ENCODE measurements at places on chromosomes 7 and 10.

DNA sequence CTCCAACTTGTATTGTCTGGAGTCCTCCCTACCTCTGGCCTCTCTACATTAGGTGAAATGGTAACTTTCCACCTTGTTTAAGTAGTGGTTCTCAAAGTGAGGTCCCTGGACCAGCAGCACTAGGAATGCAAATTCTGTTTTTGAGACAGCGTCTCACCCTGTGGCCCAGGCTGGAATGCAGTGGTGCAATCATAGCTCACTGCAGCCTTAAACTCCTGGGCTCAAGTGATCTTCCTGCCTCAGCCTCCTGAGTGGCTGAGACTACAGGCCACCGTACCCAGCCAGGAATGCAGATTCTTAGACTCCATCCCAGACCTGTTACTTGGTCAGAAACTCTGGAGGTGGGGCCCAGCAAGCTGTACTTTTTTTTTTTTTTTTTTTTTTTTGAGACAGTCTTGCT, 6.8 kb upstream of the TBL2 start:
- H3K4me1 ChIP-seq: no peaks in the 10 kb centered on the region
- no peak for DNase-seq
- H3K27ac ChIP-seq: no peak overlapping the region
- no peaks in the 10 kb centered on the region for H3K27me3 ChIP-seq

DNA sequence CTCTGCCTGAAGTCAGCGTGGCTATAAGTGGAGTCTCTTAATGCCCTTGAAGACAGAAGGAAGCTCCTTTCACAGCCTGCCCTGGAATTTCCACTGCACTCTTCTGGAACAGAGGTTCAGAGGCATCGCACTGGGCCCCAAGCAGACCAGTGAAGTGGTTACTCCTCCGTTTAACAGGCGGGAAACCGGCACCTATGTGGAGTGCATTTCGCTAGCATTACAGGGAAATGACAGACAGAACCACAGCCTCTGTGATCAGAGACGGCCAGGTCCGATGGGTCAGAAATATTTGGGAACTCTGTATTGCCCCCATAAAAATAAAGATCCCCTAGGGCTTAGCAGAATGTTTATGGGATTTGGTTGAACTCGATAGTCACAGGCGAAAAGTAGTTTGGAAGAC, 406.9 kb upstream of the PRKCQ start:
- no peak for DNase-seq
- H3K4me1 ChIP-seq: no peaks in the 10 kb centered on the region
- H3K27me3 ChIP-seq: no peaks in the 10 kb centered on the region
- H3K4me3 ChIP-seq: no peak overlapping the region
- no peak overlapping the region for H3K27ac ChIP-seq

DNA sequence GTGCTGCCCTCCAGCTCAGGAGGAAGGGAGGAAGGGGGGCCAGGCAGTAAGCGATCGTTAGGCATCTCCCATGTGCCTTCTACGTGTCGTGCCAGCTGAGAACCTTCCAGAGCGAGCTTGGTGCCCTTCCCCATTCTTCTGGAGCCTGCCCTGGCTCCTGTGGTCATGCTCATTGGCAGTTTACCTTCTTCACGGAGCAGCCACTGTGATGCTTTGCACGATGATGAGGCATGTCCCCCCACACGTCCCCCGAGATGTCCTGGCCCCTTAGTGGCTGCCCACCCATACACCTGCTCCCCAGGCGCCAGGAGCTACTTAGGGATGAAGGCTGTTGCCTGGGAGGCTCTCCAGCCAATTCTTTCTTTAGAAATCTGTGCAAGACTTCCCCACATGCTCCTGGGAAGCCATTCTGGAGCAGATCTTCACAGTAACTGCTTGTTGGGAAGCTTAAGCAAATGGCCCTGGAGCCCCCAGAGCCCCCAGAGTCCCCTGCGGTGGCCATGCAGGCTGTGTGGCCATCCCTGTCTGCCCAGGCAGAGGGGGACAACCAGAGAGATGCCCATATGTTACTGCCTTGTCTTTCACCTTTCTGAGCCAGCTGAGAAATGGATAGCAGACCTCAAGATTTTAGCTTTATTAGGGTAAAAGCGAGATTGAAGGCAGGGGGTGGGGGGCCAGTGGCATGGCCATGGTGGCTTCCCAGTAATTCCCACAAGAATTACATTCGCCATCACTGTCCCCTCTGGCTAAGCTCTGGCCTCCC, 199.0 kb downstream of the EBF3 start:
- DNase-seq: no peak
- H3K27me3 ChIP-seq: no peaks in the 10 kb centered on the region
- H3K4me3 ChIP-seq: no peak overlapping the region
- no peak overlapping the region for H3K27ac ChIP-seq

GRCh38 chr10:32367793-32368453, 21.0 kb upstream of the EPC1 start:
- H3K36me3 ChIP-seq: no peaks in the 10 kb centered on the region
- no peaks in the 10 kb centered on the region for H3K27me3 ChIP-seq
- DNase-seq: no peak
- H3K27ac ChIP-seq: no peak overlapping the region
- peak overlapping the region; percentile 54 for H3K4me3 ChIP-seq
- peaks cover 8% of the 10 kb centered on the region for H3K4me1 ChIP-seq

GRCh38 chr10:122650331-122650730, 49.3 kb downstream of the C10orf120 start:
- H3K4me1 ChIP-seq: no peaks in the 10 kb centered on the region
- DNase-seq: no peak
- no peak overlapping the region for H3K27ac ChIP-seq

- H3K27me3 ChIP-seq: no peaks in the 10 kb centered on the region
- H3K4me3 ChIP-seq: no peak overlapping the region
Measured at GRCh38 chr10:62390497-62391176, 16.5 kb downstream of the ZNF365 start.

DNA sequence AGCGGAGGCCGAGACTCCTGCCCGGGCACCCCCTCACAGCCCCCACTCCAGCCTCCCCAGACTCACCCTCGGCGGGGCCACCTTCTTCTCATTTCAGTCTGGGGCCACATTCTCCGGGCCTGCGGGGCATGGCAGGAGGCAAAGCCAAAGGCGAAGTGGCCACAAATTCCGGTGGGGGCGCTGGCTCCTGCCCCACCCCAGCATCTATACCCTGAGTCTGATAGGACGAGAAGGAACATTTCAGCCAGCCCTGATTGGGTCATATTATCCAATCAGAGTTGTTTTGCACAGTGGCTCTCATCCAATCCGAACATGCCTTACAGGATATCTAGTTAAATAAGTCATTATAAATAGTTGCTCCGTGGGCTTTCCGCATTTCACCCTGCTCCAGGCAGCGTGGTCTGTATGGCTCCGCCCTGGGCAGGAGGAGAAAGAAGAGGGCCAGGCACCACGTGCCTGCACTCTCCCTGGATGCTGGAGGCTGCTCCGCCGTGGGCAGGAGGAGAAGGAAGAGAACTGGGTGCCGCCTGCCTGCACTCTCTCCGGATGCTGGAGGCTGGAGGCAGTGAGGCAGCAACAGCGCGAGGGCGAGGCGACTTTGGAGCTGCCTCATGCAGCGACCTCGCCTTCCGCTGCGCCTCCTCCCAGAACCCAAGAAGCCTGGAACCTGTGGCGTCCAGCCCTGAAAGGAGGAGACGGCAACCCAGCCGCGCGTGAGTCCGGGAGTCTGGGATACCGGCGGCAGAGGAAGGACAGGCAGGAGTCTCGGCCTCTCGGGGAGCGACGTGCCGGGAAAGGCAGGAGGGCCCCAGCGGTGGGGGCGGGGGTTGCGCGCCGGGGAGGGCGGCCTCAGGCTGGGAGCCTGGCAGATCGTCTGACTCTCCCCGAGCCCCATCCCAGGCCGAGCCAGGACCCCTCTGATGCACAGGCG, 162.9 kb downstream of the ZNF33B start:
- no peak overlapping the region for H3K27ac ChIP-seq
- H3K4me3 ChIP-seq: peak overlapping the region; percentile 71
- H3K27me3 ChIP-seq: no peaks in the 10 kb centered on the region
- DNase-seq: no peak
- no peaks in the 10 kb centered on the region for H3K36me3 ChIP-seq
- H3K4me1 ChIP-seq: no peaks in the 10 kb centered on the region

GRCh38 chr10:54665095-54665494, 135.9 kb downstream of the PCDH15 start:
- no peaks in the 10 kb centered on the region for H3K4me1 ChIP-seq
- H3K36me3 ChIP-seq: no peaks in the 10 kb centered on the region
- H3K27me3 ChIP-seq: no peaks in the 10 kb centered on the region
- no peak overlapping the region for H3K27ac ChIP-seq
- DNase-seq: no peak

GRCh38 chr7:51233374-51233773, 83.2 kb downstream of the COBL start:
- no peak overlapping the region for H3K4me3 ChIP-seq
- no peak overlapping the region for H3K27ac ChIP-seq
- no peaks in the 10 kb centered on the region for H3K27me3 ChIP-seq

GRCh38 chr10:82572744-82573143, 697.8 kb downstream of the NRG3 start:
- no peak for DNase-seq
- H3K4me3 ChIP-seq: no peak overlapping the region
- H3K27me3 ChIP-seq: no peaks in the 10 kb centered on the region
- no peaks in the 10 kb centered on the region for H3K36me3 ChIP-seq

DNA sequence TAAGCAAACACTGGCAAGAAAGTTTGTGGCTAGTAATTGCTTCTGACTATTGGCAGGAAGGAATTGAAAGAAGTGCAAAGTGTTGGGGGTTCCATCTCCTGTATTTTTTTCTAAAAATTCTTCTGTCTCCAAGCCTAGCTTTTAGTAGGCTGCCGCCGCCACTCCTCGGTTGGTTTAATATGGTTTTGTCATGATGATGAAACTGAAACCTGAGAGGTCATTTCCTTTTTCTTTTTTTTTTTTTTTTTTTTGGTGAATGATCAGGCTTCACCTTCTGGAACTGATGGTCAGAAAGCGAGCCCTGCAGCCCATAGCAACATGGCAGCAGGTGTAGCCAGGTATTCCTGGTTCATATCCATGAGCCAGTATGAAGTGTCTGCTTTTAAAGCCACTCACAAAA, 75.3 kb upstream of the AGBL3 start:
- no peaks in the 10 kb centered on the region for H3K27me3 ChIP-seq
- peaks cover 2% of the 10 kb centered on the region for H3K36me3 ChIP-seq
- H3K27ac ChIP-seq: no peak overlapping the region

DNA sequence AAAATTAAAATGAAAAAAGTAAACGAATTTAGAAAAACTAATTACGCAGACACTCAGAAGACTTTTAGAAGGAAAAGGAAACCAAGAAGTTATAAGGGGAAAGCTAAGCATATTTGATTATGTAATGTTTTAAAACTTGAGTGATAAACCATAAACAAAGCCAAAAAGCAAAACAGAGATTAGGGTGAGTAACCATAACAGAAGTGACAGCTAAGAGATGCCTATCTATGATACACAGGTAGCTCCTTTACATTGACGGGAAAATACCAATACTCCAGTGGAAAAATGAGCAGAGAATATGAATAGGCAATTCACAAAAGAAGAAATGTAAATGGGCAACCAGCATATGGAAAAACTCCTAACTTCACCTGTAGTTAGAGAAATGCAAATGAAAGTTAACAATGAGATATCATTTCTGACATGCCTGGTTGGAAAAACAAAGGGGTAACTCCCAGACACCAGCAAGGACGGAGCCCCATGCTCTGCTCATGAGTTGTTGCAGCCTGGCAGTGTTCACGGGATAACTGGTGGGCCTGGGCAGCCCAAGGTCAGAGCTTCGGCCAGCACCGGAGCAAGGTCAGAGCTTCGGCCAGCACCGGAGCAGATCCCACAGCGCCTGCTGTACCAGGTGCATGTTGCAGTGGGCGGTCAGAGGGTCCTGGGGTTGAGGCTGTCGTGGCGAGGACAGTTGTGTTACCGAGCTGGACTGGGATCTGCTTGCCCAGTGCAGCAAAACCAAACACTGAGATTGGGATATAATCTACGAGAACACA, 58.9 kb downstream of the ALOX5 start:
- no peaks in the 10 kb centered on the region for H3K4me1 ChIP-seq
- no peak for DNase-seq
- no peaks in the 10 kb centered on the region for H3K36me3 ChIP-seq
- no peaks in the 10 kb centered on the region for H3K27me3 ChIP-seq

DNA sequence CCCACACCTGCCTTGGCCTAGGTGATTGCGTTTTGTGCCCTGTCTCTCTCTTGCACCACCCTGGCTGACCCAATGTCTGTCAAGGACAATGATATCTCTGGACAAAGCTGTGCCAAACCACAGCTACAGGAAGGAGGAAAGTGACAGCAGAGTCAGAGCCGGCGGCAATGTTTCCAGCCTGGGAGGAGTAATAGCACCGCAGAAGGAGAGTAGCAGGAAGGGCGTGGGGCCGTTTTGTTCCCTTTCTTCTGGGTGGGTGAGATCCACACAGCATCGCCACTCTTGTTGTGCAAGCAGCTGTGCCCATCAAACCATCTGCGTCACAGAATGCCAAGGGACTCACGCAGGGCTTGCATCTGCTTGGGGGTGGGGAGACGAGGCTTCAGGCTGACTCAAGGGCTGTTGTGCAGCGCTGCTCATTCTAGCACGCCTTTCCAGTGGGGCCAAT, 341.6 kb upstream of the AUTS2 start:
- H3K4me3 ChIP-seq: no peak overlapping the region
- no peak overlapping the region for H3K27ac ChIP-seq
- no peaks in the 10 kb centered on the region for H3K36me3 ChIP-seq
- H3K4me1 ChIP-seq: no peaks in the 10 kb centered on the region
- no peaks in the 10 kb centered on the region for H3K27me3 ChIP-seq
- DNase-seq: peak; percentile 8

DNA sequence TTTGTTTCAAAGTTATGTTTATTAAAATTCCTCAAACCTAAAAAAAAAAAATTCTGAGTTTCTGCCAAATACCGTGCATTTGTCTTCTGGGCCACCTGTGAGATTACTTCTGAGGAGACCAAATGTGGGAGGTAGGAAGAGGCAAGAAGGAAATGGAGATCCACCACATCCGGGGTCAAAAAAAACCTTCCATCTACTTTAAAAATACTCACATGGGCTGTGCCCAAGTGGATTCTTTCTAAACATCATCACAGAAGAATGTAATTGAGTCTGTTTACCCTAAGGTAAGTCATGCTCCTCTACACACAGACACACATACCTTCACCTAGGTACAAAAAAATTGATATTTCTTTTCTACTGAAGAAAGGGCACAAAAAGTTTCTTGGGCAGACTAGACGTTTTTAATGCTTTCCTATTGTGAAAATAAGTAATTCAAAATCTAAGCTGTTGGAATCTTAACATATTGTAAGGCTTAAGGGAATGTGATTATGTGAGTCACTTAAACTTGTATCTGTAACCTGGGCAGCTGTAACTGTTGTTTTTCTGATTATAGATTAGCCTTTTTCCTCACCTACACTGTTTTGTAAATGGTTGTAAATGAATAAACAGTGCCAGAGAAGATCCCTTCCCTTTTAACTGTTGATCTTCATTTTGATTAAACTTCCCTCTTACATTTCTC, 19.1 kb upstream of the SPOCK2 start:
- H3K4me1 ChIP-seq: peaks cover 15% of the 10 kb centered on the region
- H3K27me3 ChIP-seq: no peaks in the 10 kb centered on the region
- H3K27ac ChIP-seq: no peak overlapping the region
- H3K36me3 ChIP-seq: no peaks in the 10 kb centered on the region

- no peak overlapping the region for H3K27ac ChIP-seq
- DNase-seq: no peak
- H3K27me3 ChIP-seq: no peaks in the 10 kb centered on the region
- no peaks in the 10 kb centered on the region for H3K36me3 ChIP-seq
Measured at GRCh38 chr7:114695182-114695581, 226.7 kb upstream of the MDFIC start.

GRCh38 chr7:94507962-94508361, 1.6 kb upstream of the CASD1 start:
- no peak overlapping the region for H3K4me3 ChIP-seq
- DNase-seq: no peak
- H3K27me3 ChIP-seq: no peaks in the 10 kb centered on the region
- no peak overlapping the region for H3K27ac ChIP-seq
- H3K4me1 ChIP-seq: peaks cover 10% of the 10 kb centered on the region
- no peaks in the 10 kb centered on the region for H3K36me3 ChIP-seq
